AG04449 (cell line): ENCODE measurements at places on chromosomes 13 and 19.

DNA sequence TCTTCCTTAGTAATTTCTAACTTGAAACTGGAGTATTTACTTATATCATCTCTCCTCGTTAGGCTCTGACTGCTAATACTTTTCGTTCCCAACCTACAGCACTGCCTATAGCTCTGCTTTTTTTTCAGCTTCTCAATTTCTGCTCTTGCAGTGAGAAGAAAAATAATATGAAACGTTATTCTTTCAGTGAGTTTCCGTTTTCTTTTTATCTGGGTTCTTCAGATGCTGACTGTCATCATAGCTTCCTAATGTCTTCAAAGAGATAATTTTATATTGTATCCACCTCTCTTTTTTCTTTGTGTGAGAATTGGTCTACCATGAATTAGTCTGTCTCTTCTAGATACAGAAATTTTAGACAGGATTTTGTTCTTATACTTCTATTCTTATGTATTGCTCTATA lies 454.9 kb downstream of the LMO7 start:
- DNase-seq = no peak

- no peak for DNase-seq
Measured at GRCh38 chr13:73223372-73223781, 164.6 kb downstream of the KLF5 start.

DNA sequence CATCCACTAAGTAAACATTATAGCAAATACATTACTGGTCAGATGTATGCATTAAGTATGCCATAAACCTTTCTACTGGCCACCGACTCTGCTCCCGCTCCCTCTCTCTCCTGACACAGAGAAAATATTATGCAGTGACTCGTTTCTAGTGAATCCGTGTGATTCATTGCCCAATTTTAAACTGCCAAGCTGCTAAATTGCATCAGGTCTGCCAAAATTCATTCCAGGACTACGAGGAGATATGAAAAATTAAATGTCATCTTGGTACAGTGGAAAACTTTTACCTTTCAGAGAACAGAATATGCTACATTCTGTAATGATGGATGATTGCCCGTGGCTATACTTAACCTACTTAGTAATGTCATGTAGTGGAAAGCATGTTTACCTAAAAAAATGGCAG lies 368.8 kb upstream of the TSHZ3 start:
- no peak for DNase-seq

GRCh38 chr19:30046522-30046921 lies 104.5 kb downstream of the URI1 start:
- no peak for DNase-seq

DNA sequence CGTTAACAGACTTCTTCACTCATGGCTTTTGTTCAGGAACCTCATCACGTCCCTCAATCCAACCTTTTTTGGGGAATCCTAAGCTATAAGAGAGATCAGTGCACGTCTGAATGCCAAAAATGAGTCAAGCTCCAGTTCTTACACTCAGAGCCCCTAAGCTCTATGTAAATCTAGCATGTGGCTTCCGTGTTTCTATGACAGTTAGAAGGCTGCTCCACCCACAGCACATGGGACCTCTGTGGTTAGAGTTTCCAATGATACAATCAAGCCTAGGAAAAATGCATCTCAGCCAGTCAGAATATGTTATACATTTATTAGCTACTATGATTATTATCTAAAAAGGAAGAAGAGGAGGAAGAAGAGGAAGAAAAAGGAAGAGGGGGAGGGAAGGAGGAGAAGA lies 135.9 kb downstream of the ENOX1 start:
- DNase-seq = no peak

- no peak for DNase-seq
Measured at GRCh38 chr13:84821261-84821660, 939.0 kb upstream of the SLITRK1 start.

GRCh38 chr19:44757735-44758505 lies 9.4 kb downstream of the BCL3 start:
- DNase-seq = no peak

- no peak for DNase-seq
Measured at GRCh38 chr13:87497426-87497825, 173.7 kb upstream of the SLITRK5 start.

DNA sequence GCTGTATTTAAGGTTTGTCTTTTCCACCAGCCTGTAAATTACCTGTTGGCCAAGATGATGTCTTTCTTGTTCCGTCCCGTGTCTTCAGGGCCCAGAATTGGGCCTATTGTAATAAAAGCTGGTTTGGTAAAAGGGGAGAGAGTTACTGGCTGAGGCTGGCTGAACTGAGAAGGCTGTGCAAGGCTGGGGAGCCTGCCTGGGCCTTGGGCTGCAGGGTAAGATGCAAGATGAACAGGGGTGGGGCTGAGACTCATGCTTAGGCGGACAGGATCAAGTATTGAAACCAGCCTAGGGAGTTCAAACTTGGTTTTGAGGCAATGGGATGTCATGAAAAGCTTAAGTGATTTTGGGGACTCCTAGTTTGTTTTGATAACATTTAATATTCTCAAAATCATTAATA lies 142.3 kb downstream of the PCCA start:
- DNase-seq = no peak
